ENCODE measurements at places on chromosomes 16 and 17.

- no peak for DNase-seq
Measured at GRCh38 chr16:72138064-72138572, 33.8 kb downstream of the PMFBP1 start.

GRCh38 chr17:37725601-37726146 lies 19.2 kb downstream of the HNF1B start:
- DNase-seq: no peak

DNA sequence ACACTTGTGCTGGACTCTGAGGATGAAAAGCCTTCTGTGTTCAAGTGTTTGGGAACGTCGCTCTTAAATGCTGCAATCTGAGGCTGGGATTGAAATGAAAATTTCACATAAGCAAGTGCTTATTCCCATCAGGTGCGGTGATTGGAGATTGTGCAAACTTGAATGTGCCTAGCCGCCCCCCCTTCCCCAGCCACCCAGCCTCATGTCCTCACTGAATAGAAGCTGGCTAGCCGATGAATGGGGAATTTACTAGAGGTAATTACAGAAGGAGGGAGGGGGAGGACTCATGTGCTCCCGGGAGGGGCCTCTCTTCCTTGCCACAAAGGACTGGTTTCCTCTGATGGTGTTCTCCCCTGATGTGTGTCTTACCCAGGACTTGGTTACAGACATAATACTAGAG lies 544.8 kb upstream of the EEF2KMT start:
- DNase-seq: no peak

DNA sequence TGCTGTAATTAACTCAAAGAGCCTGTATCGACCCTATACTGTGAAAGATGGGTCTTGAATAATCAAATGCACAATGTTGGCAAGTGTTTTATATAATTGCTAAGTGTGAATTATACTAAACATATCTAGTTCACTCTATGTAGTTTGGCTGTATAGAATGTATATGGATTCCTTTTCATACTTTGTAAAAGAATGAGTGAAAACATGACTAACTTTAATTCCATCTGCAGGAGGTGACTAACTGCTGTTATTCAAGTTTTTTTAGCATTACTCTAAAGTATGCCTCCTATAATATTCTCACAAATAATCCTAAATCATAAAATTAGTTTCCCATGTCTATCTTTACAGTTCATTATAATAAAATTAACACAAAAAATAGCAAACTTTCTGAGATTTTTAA lies 394.0 kb upstream of the MON1B start:
- no peak for DNase-seq

DNA sequence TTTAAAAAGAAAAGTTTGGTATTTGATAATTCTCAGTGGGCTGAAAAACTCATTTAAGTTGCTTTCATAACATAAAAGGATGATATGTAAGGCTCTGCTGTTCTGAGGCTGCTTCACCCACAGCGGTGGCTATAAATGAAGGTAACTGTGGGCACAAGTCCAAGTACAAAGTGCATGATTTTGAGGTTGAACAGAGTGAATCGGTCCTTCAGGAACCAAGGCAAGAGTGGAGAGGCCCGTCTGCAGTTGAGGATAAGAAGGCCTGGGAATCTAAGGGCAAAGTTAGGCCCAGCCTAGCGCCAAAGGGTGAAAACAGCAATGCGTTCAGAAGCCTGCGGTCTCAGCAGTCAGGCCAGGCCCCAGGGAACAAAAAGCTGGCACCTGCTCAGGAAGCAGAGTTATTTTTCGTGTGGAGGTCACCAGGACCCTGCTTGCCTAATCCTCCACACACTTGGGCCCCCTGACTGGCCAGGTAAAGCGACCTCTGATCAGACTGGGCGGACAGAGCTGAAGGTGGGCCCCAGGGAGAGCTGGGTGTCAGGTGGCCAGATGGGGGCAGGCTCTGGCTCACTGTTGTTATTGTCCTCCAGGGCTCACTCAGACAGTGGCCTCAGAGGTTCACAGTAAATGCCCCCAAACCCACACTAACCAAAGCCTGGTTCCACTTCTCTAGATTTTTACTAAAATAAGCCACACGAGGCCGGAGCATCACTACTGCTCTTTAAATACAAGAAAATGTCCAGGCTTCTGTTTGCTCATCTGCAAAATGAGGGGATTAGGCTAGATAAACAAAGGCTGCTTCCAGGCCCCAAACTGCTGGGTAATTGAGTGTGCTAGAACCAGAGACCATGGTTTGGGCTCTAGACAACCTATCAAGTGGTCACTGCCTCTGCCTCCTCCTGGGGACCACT lies 46.5 kb downstream of the TEX2 start:
- no peak for DNase-seq

DNA sequence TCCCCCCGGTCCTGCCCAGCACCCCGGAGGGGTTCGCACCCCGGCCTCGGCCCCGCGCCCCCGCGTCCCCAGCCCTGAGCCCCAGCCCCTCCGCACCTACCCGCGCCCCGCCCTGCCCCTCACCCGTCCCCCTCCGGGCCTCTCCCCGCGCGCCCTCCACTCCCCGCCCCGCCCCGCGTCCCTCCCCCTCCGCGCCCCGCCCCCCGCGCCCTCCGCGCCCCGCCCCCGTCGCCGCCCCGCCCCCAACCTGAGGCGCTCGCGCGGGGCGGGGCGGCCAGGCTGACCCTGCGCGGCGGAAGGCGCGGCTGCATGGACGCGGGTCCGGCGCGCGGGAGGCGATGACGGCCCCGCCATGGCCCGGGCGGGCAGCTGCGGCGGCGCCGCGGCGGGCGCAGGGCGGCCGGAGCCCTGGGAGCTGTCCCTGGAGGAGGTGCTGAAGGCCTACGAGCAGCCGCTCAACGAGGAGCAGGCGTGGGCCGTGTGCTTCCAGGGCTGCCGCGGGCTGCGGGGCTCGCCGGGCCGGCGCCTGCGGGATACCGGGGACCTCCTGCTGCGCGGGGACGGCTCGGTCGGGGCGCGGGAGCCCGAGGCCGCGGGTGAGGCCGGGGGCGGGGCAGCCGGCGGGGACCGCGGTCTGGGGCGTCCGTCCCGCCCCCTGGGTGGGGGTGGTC lies at the start of gene SPIRE2:
TSS of gene SPIRE2 (plus strand) at position 277 of the 671 bp plus-strand sequence. CDS start at position 353, 76 bp downstream.
- DNase-seq: peak; percentile 36

- DNase-seq: no peak
Measured at GRCh38 chr17:82281502-82282238, 8.2 kb upstream of the CSNK1D start.

DNA sequence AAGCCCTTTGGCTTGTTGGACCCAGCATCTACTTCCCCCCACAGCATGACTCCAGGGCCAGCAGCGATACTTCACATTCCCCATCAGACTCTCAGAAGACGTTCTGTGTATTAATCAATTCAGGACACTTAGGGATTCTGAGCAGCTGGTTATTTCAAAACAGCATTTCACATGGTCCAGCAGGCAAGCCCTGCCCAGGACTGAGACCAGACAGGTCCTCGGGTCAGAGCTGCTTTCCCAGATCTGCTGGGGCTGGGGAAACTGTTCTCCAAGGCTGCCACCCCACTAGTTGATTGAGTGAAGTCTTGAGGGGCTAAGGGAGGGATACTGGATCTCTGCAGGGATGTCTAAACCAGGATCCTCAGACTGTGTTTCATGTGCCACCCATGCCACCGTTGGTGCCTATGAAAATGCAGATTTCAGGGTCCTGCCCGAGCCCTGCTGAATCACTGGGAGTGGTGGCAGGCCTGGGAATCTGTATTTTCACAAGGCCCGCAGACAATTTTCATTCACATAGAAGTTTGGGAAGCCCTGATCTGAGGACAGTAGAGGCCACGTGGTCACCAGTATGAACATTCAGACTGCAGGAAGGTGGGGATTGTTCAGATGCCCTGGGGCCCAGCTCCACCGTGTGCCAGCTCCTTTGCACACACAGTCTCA lies 40.6 kb upstream of the CDH5 start:
- no peak for DNase-seq

DNA sequence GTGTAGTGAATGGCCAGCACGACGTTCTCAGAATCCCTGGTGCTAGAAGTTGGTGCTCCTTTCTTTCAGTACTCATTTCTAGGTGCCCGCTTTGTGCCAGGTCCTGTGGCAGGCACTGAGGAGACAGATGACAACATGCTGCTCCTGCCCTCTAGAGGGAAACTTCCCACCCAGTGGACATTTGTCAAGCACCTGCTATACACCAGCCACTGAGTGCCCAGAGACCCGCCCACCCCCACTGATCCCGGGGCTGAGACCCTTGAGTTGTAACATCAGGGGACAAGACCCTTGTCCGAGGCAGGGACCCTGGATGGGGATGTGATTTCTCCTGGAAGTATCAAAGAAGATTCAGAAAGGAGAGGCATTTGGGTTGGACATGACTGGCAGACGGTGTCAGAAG lies 25.1 kb downstream of the UNC13D start:
- no peak for DNase-seq

DNA sequence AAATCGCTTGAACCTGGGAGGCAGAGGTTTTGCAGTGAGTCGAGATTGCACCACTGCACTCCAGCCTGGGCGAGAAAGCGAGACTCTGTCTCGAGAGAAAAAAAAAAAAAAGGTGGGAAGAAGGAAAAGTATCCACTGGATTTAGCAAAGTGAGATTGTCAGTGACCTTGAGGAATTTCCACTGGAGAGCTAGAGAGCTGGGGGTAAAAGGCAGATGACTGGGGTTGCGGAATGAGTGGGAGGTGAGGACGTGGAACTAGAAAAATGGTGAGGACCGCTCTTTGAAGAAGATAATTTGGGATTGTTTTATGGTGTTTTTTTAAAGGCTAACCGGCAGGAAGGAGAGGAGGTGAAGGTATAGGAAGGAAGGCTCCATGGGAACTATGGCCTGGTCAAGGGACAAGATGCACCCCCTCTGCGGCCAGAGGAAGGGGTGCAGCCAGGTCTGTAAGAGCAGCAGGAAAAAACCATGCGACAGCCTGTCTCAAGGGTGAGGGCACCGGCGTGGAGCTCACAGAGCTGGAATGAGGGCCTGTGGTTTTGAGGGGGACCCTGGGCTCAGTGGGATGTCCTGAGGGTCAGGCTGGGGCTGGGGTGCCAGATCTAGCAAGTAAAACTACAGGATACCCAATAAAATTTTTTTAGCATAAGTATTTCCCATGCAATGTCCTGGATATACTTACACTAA lies 694 bp upstream of the MLST8 start:
- no peak for DNase-seq

- DNase-seq: no peak
Measured at GRCh38 chr17:49753959-49754391, 10.0 kb downstream of the FAM117A start.

DNA sequence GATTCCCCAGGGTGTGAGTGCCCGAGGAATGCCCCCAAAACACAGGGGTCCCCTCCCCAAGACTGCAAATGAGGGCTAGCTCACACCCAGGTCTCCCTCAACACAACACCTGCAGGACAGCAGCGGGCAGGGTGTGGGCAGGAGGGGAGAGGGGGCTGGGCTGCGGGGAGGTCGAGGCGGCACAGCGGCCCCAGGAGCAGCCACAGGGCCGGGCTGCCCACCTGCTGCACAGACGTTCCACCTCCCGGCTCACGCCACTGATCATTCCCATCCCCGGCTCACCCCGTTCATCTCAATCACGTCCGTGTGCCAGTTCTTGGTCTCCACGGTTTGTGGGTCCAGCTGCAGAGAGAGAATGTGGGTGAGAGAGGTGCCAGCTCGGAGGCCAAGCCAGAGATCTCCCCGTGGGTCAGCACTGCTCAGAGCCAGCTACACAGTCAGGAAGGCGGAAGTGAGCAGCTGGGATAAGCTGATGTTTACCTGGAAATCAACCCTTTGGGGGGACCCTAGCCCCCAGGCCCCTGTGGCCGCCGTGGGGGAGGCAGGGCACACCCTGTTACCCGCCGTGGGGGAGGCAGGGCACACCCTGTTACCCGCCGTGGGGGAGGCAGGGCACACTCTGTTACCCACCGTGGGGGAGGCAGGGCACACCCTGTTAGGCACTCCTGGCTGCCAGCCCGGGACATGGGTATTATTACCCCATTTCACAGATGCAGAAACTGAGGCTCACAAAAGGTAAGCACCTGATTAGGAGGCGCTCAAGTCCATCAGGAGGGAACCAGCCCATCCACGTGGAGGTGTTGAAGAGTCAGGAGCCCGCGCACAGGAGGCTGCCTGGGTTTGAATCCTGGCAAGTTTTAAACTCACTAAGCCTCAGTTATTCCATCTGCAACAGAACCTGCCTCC lies 16.1 kb downstream of the TIMM22 start:
- DNase-seq: no peak

DNA sequence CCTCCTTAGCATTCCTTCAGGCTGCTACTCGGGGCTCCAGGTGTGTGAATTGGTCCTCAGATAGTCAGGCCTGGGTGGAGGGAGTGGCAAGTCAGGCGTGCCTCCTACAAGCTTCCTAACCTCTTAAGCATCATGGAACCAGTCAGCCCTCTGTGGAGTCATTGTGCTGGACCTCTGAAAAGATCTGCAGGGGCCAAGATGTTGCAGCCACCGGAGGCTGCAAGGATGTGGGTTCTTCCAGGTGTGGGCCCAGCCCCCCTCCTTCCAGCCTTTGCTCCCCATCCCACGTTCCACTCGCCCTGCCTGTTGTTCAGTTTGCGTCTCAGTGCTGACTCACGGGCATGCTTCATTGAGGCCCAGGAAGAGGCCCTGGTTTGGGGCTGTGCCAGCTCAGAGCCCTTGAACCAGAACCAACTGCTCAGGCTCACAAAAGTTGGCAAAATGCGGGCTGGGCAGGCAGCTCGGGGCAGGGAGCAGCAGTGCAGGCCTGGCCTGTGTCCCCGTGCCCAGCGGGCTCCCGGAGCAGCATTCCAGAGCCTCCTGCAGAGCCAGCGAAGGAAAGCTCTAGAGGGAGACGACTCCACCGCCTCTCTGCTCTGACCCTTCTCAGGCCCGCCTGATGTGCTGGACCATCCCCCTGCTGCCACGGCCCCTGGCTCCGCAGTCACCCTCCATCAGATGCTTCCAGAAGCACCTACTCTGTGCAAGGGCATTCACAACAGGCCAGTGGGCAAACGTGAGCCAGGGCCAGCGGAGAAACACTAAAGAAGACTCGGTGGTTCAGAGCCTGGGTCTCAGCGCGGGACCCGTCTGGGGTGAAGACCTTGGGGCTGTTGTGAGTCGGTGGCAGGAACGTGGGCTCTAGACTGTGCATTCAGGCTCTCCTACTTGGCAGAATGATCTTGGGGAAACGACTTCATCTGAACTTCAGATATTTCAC lies 7.5 kb downstream of the LDHD start:
- DNase-seq: no peak

DNA sequence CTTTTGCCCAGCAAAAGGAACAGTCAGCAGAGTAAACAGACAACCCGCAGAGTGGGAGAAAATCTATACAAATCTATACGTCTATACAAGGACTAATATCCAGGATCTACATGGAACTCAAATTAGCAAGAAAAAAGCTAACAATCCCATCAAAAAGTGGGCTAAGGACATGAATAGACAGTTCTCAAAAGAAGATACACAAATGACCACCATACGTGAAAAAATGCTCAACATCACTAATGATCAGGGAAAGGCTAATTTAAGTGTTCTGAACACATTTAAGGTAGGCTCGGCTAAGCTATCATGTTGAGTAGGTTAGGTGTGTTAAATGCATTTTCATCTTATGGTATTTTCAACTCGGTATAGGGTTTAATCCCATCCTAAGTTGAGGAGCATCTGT lies 598.0 kb downstream of the WWOX start:
- no peak for DNase-seq

GRCh38 chr17:4744999-4745969 lies 5.6 kb upstream of the CXCL16 start:
- no peak for DNase-seq

GRCh38 chr17:49696233-49696761 lies 11.5 kb downstream of the SLC35B1 start:
- DNase-seq: no peak
